ENCODE measurements at places on chromosomes 1 and 21. TPM values are rescaled to one million over a fixed set of nuclear protein-coding genes. Genes with fewer than 3 reads are reported as not detected.

RLF gene
- 16.1 TPM for polyA plus RNA-seq

S100A14 gene
- polyA plus RNA-seq: 55.4 TPM

GRCh38 chr1:225555821-225556220, 97.1 kb downstream of the ENAH start:
- no peak for DNase-seq

GRCh38 chr1:107095647-107096046, 39.2 kb downstream of the PRMT6 start:
- peak; percentile 68 for DNase-seq

FBXO42 gene
- polyA plus RNA-seq: 17.3 TPM

GRCh38 chr1:83034851-83035250, 964.1 kb downstream of the TTLL7 start:
- no peak for DNase-seq

RAB25 gene
- polyA plus RNA-seq: 0.65 TPM

AMY2A gene
- polyA plus RNA-seq: not detected

GRCh38 chr21:38520511-38520910, 22.2 kb upstream of the ERG start:
- DNase-seq: no peak

CFAP298 gene
- polyA plus RNA-seq: 33.4 TPM

FYB2 gene
- polyA plus RNA-seq: 0.19 TPM
